ENCODE measurements at places on chromosomes 11 and 22.

GRCh38 chr22:43540529-43540923 is 128.7 kb downstream of the MPPED1 start:
- no peak for DNase-seq

DNA sequence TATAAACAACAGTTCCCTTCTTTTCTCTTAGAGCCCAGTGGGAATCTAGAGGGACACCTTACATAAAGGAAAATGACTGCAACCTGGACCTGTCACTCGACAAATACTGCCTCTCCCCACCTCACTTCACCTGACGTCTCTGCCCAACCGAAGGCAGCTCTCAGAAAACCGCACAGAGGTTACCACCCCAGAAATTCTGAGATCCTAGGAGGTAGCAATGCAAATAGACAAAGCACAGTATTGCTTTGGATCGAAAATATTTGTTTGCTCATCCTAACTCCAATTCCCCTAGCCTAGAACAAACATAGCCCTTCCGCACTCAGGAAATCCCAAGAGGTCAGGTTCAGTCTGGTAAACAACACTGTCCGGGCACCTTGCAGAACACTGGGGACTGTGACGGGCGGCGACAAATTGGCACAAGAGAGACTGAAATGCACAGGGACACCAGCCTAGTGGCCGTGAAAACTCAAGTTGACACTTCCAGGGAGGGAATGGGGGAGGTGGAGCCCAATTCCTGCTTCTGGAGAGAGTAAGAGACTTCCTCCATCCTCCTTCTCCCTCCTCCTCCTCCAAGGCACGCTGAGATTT is 420 bp upstream of the TRIM44 start:
- no peak for DNase-seq

DNA sequence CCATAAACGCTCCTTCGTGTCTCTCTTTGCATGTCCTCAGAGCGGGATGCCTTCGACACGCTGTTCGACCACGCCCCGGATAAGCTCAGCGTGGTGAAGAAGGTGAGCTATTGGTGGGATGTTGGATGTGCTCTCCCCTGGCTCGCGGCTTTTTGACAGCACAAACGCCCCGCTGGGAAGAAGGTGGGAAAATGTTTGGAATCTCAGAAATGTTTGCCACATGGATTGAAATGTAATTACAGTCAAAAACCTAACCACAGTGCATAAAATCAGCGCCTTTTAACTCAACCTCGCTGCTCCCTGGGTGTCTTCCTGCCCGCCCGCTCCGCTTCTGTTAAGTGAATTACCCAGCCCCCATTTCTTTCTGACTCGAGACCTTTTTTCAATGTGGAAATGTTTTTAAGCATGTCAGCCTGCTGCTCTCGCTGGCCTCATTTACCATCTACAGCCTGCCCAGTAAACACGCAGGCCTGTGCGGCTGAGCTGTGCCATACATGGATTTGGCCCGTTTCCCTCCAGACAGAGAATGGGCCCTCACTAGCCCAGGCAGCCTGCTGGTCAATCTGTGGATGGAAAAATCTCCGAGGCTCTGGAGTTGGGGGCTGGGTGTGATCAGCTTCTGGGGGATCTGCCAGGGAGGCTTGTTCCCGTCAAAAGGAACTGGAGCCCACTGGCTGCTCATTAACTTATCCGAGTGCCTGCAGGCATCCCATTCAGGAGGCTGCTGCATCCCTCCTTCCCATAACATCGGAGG is 32.7 kb upstream of the PARVG start:
- DNase-seq: no peak

DNA sequence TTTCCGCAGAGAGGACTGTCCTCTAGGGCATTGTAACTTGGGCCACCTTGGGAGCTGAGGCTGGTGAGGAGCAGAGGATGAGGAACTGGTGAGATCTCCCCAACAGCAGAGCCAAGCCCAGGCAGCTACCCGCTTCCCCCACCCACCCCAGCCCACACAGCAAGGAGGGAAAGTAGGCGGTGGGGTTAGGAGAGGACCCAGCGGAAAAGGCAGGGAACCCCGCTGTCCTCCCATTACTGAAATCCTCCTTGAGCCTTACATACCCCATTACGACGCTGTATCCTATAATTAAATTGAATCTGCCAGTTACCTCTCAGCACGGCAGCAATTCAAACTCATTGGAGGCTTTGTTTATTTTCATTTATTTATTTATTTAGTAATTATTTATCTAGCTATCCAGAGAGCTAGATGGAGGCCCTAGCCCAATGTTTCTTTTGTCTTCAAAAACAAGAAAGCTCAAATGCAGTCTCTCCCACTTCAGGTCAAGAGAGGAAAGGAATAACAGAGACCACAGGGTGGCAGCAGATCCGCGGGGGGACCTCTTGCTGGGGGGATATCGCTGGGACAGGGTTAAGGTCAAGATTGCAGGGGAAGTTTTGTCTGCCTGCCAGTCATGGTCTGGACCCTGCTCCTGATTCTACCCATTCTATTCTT is 218.0 kb downstream of the ST3GAL4 start:
- DNase-seq: no peak

DNA sequence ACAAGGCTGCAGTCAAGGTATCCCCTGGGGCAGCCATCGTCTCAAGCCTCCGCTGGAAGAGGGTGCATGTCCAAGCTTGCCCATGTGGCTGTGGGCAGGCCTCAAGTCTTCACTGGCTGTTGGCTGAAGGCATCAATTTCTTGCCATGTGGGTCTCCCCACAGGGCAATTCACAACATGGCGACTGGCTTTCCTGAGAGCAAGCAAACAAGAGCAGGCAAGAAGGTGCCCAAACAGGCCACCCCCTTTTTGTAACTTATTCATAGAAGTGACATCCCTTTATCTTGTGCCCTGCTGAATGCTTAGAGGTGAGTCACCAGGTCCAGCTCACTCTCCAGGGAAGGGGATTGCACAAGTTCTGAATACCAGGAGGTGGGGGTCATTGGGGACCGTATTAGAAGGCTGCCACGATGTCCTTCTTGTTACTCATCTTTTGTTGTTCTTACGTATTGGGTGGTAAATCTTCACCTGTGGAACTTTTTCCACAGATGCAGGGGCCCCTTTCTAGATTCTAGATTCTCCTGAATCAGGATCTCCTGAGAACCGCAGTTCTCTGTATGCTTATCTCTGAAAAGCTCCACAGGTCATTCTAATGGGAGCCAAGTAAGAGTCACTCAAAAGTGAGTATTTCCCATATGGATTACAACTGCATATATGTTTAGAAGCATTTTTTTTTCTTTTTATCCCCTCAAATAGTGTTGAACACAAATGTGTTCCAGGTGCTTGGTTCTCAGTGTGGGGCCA is 44.2 kb upstream of the MICAL2 start:
- DNase-seq: no peak

- DNase-seq: no peak
Observed at GRCh38 chr22:25753252-25753651, 11.3 kb downstream of the MYO18B start.

DNA sequence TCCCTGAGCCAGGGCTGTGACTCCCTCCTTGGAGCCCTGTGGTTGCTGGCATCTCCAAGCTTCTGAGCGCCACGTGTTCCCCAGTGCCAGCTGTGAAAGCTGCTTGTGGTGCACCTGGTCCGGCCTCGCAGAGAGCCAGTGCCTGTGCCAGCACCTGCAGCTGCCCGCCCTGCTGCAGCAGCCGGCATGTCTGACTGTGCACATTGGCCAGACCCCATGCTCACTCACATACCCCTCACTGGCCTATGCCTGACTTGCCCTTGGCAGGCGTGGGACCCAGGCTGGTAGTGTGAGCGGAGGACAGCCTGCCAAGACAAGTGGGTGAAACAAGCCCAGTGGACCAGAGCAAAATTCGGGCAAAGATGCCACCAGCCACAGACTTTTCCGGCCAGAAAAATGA is 9.8 kb downstream of the MRPL48 start:
- no peak for DNase-seq

GRCh38 chr11:17163736-17164135 is 44.0 kb downstream of the PIK3C2A start:
- no peak for DNase-seq
